NCI-H510A treated with DMSO at 0.1 percent for 48 hours (cell line): ENCODE measurements at places on chromosomes 3 and 15.

DNA sequence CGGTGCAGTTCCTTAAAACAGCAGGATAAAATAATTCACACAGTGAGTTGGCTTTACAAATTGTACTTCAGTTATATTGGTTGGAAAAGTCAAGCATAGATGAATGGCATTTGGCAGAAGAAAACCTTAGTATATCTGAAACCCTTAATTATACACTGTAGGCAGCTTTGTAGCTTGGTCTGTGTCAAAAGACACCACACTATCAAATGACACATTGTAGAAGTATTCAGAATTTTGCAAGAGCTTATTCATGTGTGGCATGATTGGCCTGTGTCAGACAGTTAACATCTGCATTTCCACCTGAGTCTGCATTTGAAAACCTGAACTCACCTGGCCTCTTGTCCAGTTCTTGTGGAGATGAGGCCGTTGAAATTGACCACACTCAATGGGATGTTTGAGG, 13.8 kb downstream of the TMEM266 start:
- DNase-seq: no peak

- no peak for DNase-seq
Observed at GRCh38 chr15:57069423-57069822, 151.0 kb downstream of the TCF12 start.

- DNase-seq: no peak
Observed at GRCh38 chr15:58682234-58682633, 67.3 kb downstream of the ADAM10 start.

DNA sequence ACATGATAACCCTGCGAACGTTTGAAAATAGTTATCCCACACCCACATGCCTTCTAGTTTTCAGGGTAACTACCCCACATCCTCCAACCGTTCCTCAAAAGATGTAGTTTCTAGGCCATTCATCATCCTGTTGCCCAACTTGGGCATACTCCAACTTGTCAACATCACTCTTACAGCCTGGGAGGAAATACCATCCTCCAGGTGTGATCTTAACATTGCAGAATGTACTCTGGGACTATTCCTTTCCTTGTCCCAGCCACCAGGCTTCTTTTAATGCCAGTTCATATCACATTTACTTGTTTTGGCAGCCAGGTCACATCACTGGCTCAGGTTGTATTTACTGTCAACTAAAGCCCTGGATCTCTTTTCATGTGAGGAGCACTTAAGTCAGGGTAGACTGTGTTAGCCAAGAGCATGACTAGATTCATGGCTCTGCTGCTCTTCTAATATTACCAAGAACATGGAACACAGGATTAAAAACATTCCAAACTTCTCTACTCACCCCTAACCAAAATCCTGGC, 4.0 kb upstream of the DENND6A start:
- no peak for DNase-seq

GRCh38 chr3:53109891-53110771, 20.1 kb downstream of the RFT1 start:
- peak; percentile 57 for DNase-seq

- peak; percentile 87 for DNase-seq
Observed at GRCh38 chr3:197749601-197750395, at the start of gene FYTTD1. FYTTD1 (plus strand) TSS chr3:197749883; CDS start chr3:197749972, 89 bp downstream.

DNA sequence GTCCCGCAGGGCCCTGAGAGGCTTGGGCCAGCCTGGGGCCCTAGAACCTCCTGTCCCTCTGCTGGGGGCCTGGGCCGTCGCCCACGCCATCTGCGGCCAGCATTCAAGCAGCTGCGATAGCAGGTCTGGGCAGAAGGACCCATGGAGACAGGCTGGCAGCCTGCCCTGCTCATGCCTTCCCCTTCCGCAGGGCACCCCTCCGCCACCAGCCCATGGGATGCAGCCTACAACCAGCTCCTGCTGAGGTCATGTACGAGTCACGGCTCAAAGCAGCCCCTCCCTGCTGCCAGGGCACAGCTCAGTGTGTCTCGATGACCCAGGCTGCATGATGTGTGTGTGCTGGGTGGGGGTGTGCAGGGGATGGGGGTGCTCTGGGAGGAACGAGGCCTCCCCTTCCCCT, 27.8 kb downstream of the DUSP7 start:
- no peak for DNase-seq

GRCh38 chr3:179330438-179330837, 7.6 kb downstream of the ZNF639 start:
- no peak for DNase-seq

- no peak for DNase-seq
Observed at GRCh38 chr15:92430069-92430440, 36.4 kb downstream of the ST8SIA2 start.

DNA sequence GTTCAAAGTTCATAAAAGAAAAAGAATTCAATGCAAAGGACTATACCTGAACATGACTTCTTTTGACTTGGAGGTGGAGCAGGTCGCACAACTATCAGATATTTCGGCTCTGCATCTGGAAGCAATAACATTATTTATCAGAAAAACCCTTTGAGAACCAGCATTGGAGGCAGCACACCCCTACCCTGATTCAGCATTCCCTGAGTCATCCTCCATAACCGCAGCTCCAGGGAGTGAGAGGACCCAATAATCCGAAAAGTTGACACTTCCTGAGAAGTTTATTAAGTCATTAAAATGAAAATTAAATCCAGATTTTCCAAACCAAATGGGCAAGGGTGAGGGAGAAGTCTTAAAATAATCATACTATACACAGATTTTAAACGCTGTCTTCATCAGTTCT, 90.6 kb downstream of the ABI3BP start:
- no peak for DNase-seq

DNA sequence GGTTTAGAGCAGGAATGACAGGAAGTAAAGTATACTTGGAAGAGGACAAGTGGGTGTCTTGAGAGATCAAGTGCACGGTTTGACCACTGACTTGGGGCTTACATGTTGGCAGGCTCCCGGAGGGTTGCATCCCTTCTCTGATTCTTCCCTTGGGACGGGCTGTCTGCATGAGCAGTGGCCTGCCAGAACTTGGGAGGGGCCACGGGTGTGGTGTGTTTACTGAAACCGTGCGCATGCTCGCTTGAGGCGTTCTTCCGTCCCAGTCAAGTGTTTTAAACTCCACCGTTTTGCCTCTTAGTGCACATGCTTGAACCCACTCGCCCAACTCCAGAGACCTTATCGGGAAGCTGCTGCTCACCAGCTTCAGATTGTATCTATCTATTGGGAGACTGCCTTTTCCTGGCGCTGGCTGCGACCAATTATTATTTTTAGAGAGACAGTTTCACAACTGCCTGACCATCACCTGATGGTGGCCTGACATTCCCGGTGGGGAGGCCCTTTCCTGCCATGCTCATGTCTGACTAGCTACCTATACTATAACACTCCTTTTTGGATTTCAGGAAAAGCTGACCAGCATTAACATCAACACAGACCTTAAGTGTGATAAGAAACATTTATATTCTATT, 14.9 kb upstream of the C3orf22 start:
- no peak for DNase-seq

GRCh38 chr15:55226127-55226526, 29.4 kb upstream of the RSL24D1 start:
- DNase-seq: no peak

- DNase-seq: no peak
Observed at GRCh38 chr3:53554559-53555067, 60.2 kb downstream of the CACNA1D start.

DNA sequence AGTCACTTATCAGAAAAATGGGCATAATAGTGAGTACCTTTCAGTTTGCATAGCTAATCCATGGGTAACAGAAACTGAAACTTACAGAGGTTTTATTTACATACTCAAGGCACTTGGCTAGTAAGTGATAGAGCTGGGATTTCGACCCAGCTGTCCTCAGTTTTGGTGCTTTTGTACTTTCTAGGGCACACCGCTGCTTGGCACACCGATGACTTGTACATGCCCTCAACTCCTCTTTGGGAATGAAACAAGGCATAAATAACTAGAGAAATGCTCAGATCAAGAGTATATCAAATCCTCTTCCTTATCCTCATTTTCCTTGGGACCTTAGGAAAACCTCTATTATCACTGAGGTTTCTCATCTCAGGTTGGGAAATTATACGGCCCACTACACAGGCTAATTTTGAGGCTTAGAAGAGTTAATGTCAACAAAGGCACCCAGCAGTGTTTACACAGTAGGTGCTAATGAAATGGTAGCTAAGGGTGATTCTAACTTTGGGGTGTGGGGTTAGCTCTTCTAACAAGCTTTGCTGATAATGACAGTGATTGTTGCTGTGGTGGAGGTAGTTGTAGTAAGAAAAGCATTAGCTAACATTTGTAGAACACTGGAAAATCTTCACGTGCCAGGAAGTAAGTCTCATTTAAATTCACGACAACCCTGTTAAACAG, 20.3 kb upstream of the DGKG start:
- peak; percentile 62 for DNase-seq

DNA sequence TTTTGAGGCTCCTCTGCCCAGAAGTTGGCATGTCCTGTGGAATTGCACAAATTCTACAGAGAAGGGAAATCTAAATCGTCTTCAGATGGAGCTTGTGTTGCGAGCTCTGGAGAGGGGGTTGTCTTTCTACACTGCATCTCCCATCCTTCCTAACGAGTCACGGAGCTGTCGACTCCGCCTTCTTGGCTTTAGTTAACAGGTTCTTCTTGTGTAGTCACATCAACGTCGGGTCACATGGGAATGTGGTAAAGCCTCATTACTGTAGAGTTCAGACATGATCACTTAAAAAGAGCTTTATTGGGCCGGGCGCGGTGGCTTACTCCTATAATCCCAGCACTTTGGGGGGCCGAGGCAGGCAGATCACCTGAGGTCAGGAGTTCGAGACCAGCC, 60.0 kb downstream of the DNASE1L3 start:
- no peak for DNase-seq

DNA sequence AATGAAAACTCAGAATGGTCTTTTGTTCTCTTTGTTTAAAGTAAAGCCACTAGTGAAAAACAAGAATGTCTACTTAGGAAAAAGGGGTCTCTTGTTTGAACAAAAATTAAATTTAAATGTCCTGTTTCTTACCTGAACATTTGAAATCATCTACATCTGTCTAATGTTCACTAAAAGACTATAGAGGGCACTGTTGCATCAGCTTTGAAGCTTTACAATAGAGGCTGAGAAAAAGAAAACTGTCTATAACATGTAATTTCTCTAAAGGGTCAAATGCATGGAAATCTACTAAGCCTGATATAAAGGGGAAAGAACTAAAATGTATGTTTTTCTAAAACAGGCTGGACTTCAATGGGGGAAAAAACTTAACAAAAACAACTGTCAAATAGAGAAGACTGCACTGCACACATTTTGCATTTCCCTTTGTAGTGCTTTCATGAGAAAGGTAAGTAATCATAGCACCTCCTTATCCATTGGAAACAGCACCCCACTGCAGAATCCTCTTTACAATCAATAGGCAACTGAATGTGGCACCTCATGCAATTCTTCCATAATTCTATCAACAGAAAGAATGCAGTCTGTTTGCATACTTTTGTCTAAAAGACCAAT, 26.3 kb downstream of the DPH6 start:
- DNase-seq: peak; percentile 10

- DNase-seq: no peak
Observed at GRCh38 chr15:85646538-85647091, 148.1 kb downstream of the KLHL25 start.

GRCh38 chr3:120147072-120147871, 53.0 kb upstream of the GSK3B start:
- DNase-seq: peak; percentile 87

- no peak for DNase-seq
Observed at GRCh38 chr3:134028486-134029255, 1.1 kb downstream of the SLCO2A1 start.

DNA sequence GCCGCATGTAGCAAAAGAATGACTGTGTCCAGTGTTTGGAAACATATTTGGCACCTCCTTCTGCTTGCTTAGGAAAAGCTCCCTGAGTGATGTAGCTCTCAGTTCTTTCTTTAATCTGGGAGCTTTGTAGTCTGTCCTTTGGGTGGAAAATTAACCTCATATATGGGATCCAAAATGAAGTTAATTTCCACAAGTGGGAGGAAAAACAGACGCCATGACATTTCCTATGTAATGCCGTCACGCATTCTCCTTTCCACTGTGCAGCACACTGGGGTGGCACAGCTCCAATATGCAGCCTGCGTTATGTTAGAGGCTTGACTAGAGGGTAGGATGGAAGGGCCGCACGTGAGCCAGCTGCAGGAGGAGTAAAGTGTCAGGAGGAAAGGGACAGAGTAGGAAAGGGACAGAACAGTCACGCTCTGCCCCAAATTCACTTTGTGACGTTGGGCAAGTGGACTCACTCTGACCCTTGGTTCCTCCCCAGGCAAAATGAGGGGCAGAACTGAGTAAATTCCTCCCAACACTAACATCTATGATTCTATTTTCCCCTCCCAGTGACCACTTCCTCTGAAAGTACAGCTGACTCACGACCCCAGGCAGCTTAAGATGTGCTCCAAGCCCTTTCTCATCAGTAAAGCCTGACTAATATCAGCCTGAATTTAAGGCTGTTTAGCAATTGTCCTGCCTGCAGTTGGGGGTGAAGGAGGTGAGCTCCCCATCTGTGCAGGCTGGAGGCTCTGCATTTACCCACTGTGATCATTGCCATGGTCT, 176.5 kb upstream of the PFN2 start:
- peak; percentile 45 for DNase-seq

DNA sequence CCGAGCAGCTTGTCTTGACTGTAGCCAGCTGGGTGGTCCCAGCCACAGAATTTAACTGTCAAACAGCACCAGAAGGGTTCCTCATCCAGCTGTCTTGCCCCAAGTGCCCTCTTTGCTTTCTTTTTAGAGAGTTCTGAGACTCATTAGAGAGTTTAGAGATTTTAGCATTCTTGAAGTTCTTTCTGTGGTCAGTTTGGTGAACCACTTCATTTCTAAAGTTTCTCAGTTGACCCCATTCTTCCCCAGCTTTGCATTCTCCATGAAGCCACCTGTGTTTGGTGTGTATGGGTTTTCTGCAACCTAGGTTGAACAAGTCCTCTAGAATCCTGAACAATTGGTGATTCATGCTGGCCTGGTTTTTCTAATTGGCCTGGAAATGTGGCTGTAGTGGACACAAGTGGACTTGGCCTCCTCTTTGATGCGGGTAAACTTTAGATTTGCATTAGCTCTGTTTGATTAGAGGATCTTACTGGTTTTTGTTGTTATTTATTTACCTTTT, 33.7 kb downstream of the FLNB start:
- no peak for DNase-seq

DNA sequence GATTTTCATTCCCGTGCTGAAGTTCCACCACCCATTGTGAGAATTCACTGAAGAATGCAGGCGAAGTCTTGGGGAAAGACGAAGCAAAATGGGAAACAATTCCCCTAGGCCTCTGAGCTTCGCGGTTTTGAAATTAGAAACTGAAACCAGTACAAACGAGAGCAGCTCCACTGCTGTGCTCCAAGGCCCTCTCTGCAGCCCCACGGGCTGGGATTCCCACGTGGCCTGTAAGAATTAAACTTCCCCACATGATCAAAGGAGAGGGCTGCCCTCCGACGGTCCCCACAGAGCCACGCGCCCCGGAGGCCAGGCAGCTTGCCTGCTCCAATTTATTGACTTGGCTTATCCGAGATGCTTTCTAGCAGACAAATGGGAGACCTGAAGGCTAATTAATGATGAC, 144.0 kb downstream of the GREM1 start:
- no peak for DNase-seq

GRCh38 chr3:138359148-138359918, 11.0 kb downstream of the MRAS start:
- no peak for DNase-seq

GRCh38 chr3:186483611-186484340, 60.4 kb downstream of the CRYGS start:
- no peak for DNase-seq

- no peak for DNase-seq
Observed at GRCh38 chr3:107810171-107811071, 280.4 kb downstream of the CD47 start.

GRCh38 chr15:69035205-69035917, 20.9 kb downstream of the NOX5 start:
- DNase-seq: peak; percentile 18
